ENCODE measurements at places on chromosomes 2 and 18.

GRCh38 chr2:195003881-195004471 lies 653.0 kb upstream of the SLC39A10 start:
- DNase-seq, result no peak

DNA sequence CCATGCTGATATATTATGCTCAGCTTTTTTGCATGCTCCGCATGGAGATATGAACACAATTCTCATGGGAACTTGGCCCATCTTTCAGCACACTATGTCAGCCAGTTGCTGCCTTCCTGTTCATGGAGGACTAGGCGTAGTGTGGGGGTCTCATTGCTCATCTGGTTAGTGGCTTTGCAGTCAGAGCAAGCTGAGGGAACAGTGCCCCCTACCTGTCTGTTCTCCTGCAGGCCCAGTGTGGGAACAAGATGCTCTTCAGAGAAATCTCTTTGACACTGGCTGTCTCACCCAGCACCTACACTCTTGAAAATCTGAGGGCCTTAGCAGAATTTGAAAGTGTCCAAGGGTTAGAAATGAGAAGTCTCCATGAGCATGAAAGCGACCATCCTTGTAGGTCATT lies 47.1 kb downstream of the SPTBN1 start:
- DNase-seq, result peak; percentile 31

- DNase-seq, result peak; percentile 1
Measured at GRCh38 chr2:185318271-185318724, 420.3 kb upstream of the FSIP2 start.

DNA sequence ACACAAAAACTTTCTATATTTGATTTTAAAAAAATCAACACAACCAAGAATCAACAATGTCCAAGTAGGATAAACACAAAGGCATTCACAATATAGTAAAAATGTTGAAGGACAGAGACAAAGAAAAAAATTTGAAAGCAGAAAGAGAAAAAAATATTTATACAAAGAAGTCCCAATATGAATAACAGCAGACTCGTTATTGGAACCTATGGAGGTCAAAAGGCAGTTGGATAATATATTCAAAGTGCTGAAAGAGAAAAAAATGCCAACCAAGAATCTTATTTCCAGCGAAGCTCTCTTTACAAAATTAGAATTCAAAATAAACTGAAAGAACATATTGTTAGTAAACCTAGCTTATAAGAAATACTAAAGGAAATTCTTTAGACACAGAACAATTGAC lies 859.5 kb downstream of the LRP1B start:
- DNase-seq, result no peak

- no peak for DNase-seq
Measured at GRCh38 chr2:45404807-45405297, 206.2 kb downstream of the SRBD1 start.

- no peak for DNase-seq
Measured at GRCh38 chr2:226791056-226791486, 8.5 kb downstream of the IRS1 start.

DNA sequence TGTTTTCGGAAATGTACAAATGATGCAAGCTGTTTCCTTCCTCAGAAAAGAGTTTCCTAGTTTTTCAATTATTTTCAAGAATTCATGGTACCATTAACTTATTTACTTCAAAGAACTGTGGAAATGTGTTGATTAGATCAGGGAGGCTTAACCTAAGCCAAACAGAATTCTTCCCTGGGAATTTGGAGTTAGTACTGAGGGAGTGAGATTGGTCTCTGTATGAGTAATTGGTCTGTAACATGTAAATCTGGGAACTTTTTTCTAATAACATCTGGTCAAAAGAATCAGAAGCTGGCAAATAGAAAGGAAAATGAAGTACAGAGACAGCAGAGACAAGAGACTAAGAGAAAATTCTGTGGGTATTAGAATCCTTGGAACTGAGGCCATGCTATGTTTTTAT lies 145.8 kb downstream of the BABAM2 start:
- DNase-seq, result no peak

DNA sequence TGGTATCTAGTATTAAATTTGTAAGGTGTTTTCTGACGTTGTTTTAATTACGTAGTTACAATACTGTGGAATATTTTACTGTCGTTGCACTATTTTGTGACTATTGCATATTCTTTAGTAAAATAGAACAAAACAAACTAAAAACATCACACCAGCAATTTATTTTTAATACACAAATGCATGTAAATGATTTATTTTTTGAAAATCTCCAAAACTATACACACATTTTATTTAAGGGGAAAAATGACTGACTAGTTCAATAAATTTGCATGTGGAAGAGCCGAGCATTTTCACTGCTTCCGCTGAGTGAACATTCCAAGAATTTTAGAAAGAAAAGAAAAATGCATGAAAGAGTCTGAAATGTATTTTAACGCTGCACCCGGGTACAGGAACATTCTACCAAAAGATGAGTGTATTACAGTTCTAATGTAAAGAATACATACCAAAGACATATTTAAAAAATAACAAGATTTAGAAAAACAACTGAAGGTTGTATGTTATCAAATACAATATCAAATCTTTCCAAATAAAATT lies 257.7 kb downstream of the MEIS1 start:
- DNase-seq, result no peak

GRCh38 chr2:58158481-58158880 lies 82.6 kb downstream of the FANCL start:
- no peak for DNase-seq

- DNase-seq, result no peak
Measured at GRCh38 chr2:207503234-207503633, 26.5 kb upstream of the CREB1 start.

- no peak for DNase-seq
Measured at GRCh38 chr2:120430957-120431356, 85.0 kb downstream of the INHBB start.

DNA sequence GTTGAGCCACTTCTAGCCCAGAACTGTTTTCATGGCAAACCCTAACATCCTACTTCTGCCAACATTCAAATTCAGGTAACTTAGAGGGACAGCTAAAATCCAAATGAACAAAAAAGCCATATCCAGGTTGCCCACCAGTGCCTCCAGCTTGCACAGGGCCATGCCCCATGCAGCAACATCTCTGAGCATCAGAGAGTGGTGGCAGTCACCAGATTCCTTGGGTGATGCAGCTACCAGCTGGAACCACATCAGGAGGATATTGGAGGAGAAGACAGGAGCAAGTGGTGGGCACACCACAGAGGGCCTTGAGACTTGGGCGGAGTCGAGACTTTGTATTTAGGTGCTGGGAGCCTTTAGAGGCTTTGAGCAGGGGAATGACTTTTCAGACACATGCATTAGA lies 50.5 kb downstream of the SDC1 start:
- no peak for DNase-seq

GRCh38 chr18:33761363-33761762 lies 183.3 kb downstream of the ASXL3 start:
- DNase-seq, result peak; percentile 45

DNA sequence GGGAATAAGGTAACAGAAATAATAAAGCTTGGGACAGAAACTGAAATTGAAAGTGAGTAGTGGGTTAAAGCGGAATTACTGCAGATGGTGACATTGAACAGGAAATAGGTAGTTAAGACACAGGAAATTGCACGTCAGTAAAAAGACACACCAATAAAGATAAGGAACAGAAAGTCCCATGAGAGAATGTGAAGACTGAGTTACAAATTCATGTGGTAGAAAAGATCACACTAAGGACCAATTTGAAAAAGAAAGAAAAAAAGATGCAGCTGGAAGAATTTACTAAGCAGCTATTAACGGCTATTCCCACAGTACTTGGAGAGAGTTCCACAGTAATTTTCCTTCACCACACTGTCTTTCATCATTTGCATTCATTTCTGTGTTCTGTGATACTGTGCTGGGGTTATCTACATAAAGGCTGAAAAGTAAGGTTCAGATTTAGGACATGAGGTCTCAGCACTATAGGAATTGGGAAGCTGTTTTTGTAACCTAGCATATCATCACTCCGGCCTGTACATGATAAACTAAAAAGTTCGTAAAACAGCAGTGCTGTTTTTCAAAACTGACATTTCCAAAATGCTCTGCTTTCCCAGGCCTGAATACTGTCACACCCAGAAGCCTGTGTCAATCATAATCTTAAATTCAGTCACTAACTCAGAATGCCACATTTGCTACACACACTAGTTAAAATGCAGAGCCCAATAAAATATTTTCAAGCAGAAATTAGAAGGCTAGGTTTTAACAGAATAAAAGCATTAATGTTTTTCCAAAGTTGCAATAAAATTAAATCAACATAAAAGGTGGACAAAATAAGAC lies 42.9 kb downstream of the SRBD1 start:
- DNase-seq, result no peak

DNA sequence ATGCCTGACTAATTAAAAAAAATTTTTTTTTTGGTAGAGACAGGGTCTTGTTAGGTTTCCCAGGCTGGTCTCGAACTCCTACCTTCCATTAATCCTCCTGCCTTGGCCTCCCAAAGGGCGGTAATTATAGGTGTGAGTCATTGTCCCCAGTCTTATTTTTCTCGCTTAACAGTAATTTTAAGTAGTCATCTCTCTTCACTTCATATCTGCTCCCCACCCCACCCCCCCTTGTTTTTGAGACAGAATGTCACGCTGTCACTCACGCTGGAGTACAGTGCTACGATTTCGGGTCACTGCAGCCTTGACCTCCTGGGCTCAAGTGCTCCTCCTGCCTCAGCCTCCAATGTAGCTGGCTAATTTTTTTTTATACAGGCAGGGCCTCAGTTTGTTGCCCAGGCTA lies 27.7 kb downstream of the RAB10 start:
- no peak for DNase-seq

- no peak for DNase-seq
Measured at GRCh38 chr2:151475071-151475470, 65.4 kb downstream of the RIF1 start.

DNA sequence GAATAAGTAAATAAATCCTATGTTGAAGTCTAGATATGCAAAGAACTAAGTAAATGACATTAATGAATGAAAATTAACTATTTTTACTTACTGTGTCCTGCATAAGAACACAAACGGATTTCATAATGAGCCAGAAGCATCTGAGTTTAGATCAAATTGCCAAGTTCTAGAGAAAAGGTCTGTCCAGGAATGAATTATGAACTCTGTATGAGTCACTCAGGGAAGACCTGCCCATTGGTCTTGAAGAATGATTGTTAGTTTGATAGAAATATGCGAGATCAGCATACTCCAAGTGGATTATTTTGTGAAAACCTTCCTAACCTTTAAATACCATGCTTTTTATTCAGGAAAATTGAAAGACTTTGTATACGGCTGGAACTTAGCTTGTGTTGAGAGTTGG lies 189.5 kb downstream of the DOK6 start:
- no peak for DNase-seq
